ENCODE measurements at places on chromosomes 3 and 15.
A peak's percentile ranks its signal among the peaks of the same experiment; 100 is the strongest.

GRCh38 chr3:153162513-153163392 is 727 bp downstream of the RAP2B start:
- peak; percentile 66 for DNase-seq

DNA sequence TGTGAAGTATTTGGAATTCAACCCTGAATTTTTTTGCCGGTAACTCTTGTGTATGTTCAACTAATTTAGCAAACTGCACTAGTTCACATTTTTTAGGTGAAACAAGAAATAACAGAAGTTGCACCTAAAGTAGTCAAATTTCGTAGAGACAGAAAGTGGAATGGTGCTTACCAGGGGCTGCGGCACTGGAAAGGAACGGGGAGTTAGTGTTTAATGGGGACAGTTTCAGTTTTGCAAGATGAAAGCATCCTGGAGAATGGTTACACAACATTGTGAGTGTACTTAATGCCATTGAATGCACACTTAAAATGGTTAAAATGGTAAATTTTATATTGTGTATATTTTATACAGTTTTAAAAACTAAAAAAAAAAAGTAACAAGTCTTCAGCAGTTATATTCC is 27.4 kb downstream of the PPARG start:
- peak; percentile 31 for DNase-seq

GRCh38 chr15:99911816-99912215 is 178.6 kb upstream of the LYSMD4 start:
- DNase-seq = peak; percentile 29

DNA sequence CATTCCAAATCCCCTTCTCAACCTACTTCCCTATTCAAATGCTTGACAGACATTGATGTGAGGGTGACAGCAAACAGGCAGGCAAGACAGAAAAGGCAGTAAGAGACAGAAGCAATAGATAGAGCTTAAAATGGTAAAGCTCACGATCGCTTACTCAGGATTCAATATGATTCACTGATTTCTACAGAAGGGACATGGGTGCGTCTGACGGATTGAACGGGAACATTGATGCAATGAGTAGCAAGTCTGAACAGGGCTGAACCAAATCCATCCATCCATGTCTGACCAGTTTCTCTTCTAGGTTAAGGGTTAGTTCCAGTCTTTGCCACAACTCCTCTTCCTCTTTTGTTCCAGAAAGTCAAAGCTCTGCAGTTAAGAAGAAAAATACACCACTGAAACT is 35.1 kb downstream of the P2RY1 start:
- no peak for DNase-seq

DNA sequence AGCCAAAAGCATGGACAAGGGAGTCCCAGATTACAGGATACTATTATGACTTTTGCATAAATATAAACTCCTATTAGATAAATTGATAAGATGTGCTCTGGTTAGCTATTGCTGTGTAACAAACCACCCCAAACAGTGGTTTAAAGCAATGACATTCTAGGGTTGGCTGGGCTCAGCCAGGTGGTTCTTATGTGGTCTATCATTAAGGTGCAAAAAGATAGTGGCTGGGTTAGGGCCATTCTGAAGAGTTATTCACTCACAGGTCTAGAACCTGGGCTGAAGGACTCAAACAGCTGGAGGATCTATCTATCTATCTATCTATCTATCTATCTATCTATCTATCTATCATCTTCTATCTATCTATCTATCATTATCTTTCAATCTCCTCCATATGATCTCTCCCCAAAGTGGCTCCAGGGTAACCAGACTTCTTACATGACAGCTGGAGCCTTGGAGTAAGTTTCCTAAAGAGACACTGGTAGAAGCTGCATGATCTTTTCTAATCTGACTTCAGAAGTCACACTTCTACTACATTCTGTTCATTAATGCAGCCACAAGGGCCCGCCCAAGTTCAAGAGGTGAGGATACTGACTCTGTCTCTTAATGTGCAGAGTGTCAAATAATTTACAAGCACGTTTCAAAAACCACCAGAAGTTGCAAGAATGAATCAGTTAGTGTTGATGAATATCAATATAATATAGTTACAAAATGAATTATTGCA is 74.9 kb upstream of the XCR1 start:
- DNase-seq = peak; percentile 56

- no peak for DNase-seq
Observed at GRCh38 chr3:69305011-69305410, 80.9 kb downstream of the FRMD4B start.

DNA sequence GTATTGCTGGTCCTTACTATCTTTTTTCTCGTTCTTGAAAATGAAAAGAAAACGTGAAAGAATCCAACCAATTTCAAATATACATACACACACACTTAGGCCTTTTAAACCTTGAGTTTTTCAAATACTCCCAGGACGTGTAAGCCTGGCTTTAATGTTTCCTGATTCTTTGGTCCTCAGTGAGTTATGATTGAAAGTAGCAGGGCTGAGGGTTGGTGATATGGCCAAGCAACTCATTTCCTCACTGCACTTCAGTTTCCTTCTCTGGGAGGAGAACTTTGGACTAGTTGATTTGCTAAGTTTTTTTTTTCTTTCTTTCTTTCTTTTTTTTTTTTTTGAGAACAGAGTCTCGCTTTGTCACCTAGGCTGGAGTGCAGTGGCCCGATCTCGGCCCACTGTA is 34.6 kb downstream of the CHD2 start:
- no peak for DNase-seq

DNA sequence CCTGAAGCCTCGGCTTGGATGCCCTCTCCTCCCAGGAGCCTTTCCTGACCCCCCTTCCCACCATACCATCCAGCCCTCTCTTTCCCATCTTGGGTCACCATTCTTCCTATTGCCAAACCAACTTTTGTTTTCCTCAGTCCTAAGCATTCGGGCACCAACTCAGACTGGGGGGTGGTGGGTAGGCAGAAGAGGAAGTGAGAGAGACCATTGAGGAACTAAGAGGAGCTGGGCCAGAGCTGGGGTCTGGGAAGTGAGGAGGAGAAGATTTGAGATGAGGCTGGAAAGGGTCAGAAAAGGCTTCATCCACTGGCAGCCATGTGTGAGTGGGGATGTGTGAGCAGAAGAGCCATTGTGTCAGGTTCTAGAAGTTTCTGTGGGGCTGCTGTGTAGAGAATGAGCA is 37.7 kb downstream of the TKT start:
- no peak for DNase-seq

DNA sequence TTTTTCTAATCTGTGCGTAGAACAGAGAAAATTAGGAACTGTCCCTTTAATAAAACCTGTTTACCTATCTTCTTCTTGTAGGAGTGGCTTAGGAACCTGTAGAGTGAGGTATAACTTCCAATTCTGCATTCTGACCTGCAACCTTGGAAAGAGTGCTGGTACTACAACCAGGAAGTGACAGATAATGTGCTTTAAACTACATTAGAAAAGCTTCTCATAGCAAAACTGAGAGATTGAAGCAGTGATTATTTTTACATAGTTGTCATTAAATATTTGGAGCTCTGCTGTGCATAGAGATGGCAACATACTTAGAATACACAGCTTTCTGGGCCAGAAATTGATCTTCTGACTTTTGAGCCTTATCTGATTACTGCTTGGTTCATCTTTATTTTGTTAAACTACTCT is 50.4 kb upstream of the ZDHHC23 start:
- DNase-seq = no peak

DNA sequence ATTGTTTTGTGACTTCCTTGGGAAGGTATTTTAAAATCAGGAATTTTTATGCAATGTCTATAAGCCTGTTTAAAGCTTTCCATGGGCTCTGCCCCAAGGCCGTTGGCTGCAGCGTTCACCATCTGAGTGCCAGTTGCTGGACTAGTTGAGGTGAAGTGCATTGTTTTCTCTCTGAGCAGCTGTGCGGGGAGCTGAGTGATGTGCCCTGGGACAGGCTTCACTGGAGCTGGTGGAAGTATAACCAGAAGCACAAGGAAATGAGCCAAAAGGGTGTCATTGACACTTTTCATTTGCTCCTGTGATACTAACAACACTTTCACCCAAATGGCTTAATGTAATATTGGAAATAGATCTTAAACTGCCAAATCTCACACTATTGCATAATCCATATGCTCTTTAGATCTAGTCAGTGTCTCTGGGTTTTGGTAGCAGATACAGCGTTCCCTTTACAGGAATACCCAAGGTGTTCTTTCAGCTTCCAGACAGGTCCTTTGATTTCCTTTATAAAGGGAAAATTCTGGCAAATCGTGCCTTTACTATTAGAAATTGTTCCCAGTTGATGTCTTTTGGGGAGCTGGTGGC is 29.2 kb downstream of the APH1B start:
- no peak for DNase-seq

DNA sequence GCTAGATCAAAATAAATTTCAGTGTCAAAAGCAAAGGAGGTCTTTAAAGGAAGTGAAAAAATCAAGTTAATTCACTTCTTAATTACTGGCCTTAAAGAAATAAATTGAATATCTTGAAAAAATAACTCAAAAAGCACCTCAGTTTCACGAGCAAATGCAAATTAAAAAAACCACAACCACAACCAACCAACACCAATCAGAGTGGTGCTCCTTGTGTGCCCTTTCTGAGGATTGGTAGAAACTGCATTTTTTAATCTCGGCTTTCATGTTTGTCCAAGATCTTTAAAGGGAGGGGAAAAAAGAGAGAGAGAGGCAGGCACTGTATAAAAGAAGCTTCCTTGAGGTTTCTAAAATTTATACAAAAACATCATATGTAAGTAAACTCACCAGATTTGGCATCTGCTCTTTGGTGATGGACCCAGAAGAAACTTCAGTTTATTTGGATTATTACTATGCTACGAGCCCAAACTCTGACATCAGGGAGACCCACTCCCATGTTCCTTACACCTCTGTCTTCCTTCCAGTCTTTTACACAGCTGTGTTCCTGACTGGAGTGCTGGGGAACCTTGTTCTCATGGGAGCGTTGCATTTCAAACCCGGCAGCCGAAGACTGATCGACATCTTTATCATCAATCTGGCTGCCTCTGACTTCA is at the start of gene GPR15:
GPR15 (plus strand) TSS at position 357 of the 653 bp plus-strand sequence; CDS start at position 413, 56 bp downstream.
- DNase-seq = no peak

DNA sequence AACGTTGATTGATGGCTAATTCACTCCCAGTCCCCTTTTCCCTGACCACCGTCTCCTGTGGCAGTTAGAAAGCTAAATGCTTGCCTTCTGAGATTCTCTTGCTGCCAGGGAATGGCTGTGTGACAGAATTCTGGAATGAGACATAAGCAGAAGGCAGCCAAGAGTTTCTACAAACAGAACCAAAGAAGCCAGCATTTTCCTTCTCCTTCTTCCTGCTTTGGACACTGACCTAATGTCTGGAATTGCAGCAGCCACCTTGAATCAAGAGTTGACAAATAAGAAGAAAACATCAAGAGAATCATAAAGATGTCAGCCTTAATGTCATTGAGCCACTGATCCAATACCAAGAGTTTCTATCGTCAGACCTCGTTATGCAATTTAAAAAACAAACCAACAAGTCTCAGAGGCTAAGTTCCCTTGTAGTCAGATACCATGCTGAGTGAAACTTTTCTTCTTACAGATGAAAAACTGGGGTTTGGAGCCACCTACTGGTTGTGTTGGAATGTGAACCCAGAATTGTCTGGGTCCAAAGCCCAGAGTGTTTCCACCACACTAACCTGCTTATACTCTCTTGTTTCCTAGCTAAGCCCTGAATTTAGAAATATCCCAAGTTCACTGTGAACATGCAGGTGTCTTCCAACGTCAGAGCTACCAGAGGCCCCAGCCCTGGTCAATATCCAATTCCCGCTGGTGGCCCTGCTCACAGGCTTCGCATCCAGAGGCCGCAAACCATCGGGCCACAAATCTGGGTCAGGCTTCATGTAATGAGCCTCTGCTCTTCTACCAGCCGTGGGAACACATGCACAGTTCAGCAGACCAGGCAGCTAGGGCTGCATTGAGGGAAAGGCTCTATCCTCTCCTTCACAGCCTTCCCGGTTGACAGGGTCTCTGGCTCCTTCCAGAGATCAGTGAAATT is 42.5 kb downstream of the MCF2L2 start:
- peak; percentile 79 for DNase-seq

- peak; percentile 50 for DNase-seq
Observed at GRCh38 chr3:124565013-124565412, 165.2 kb upstream of the UMPS start.

DNA sequence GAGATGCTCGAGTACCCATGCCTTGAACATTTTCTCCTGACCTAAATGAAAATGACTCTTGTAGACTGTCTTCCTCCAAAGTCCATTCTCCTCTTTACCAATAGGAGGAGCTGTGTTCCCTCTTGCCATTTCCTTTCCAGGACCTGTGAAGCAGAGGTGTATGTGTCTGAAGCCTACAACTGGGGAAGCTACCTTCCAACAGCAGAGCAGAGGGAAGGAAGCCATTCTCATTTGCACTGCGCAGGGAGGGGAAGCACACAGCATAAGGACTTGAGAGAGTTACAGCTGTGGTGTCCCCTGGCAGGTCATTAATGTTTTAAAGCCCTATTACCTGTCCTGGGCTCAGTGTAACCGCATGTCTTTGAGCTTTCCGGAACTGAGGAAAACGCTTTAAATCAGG is 38.7 kb downstream of the HSPBAP1 start:
- DNase-seq = peak; percentile 68

DNA sequence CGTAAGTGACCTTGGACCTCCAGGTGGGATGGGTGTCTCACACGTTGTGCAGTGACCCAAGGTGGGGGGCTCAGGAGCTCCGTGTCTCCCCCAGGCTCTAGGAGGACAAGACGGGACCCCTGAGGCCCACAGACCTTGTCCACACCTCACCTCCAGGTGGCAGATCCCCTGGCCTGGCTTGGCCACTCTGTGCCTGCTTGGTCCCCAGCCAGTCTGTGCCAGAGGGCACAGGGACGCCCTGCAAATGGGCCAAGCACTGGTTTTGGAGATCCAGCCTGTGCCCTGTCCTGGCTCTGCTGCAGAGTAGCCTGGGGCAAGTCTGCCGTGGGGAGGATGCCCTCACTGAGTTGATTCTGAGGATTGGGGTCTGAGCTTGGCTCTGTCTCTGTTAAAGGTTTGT is 14.0 kb downstream of the SLC6A6 start:
- no peak for DNase-seq

DNA sequence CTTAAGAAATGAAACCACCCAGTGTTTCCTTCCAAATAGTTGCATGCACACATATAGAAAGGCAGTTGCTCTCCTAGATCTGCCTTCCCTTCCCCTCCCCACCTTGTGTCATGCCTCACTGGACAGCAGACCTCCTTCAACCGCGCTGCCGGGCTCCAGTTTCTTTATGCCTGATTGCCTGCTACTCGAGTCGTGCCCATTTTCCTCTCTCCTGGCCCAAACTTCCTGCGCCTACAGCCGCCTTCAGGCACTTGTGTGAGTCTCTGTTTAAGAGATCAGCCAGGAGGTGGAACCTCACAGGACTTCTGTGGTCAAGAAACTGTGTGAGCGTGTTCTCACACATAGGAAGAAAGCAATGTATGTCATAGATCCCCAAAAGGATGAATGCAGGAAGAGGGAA is 8.8 kb upstream of the FAM107A start:
- no peak for DNase-seq

- peak; percentile 8 for DNase-seq
Observed at GRCh38 chr3:141089339-141090152, 38.4 kb downstream of the SPSB4 start.

GRCh38 chr3:14957925-14958324 is 10.5 kb downstream of the NR2C2 start:
- no peak for DNase-seq

DNA sequence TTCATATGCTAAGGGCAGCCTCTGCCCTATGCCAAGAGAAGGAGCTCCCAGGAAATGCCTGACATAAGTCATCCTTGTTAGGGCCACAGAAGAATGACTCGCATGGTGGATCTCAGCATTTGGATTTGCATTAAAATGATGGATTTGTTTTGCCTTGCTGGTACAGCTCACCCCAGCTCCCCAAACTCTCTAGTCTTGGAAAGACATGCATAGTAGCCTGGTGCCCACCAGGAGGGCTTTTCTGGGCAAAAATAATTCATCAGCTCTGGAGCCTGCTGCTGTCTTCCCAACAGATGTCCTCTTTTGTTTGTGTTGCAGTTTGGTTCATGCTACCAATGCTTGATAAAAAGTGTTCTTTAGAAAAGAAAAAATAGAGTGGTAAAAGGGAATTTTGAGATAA is 833.0 kb downstream of the AGBL1 start:
- DNase-seq = no peak

Data from NB4 (cell line).